ENCODE measurements at places on chromosomes 5 and 9. TPM values are rescaled to one million over a fixed set of nuclear protein-coding genes. Genes with fewer than 3 reads are reported as not detected.

GRCh38 chr9:2170722-2171121 lies 155.6 kb downstream of the SMARCA2 start:
- no peak for DNase-seq

- DNase-seq = no peak
Observed at GRCh38 chr5:132205385-132206125, 22.1 kb downstream of the P4HA2 start.

- DNase-seq = no peak
Observed at GRCh38 chr5:142884029-142884428, 113.9 kb downstream of the ARHGAP26 start.

GRCh38 chr9:15344191-15344590 lies 37.2 kb upstream of the TTC39B start:
- DNase-seq = no peak

GRCh38 chr9:22240619-22241018 lies 206.0 kb upstream of the DMRTA1 start:
- DNase-seq = no peak

Gene CMYA5
- 16.6 TPM for polyA plus RNA-seq

Gene SCGB3A2
- polyA plus RNA-seq = 0.36 TPM

Gene TSSK1B
- polyA plus RNA-seq = 0.10 TPM

Gene FOXI1
- 7.6 TPM for polyA plus RNA-seq
